AML-193 (cell line): ENCODE measurements at places on chromosomes 3 and 15.
A peak's percentile ranks its signal among the peaks of the same experiment; 100 is the strongest.

DNA sequence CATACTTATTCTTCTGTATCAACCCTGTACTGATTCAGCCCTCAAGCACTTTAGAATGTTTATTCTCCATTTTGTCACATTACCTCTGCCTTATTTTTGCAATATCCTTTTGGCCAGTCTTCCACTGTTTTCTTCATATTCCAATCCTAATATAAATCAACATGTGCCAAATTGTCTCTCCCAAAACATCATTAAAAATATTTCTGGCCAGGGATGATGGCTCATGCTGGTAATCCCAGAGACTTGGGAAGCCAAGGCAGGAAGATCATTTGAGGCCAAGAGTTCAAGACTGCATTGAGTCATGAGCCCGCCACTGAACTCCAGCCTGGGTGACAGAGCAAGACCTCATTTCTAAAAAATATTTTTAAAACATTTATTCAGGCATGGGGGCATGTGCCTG is 641.4 kb upstream of the CBLB start:
- DNase-seq = no peak

GRCh38 chr3:189981668-189982067 is 139.0 kb downstream of the P3H2 start:
- DNase-seq = no peak

DNA sequence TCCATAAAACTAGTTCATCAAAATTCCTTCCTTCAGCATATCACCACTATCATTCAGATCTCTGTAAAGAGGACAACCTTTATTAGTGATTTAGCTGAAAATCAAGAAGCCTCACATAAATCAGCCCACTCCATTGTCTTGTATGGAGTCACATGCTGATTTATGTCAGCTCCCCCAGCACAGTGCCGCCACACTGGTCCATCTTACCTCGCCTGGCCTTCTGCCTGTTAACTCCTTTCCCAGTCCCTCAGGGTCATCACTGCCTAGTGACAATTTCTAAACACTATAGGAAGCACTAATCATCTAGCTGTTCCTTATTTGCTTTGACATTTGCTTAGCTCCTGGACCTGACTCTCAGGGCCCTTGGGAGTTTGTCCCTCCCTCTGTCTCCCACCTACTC is 75.4 kb downstream of the PLCL2 start:
- no peak for DNase-seq

DNA sequence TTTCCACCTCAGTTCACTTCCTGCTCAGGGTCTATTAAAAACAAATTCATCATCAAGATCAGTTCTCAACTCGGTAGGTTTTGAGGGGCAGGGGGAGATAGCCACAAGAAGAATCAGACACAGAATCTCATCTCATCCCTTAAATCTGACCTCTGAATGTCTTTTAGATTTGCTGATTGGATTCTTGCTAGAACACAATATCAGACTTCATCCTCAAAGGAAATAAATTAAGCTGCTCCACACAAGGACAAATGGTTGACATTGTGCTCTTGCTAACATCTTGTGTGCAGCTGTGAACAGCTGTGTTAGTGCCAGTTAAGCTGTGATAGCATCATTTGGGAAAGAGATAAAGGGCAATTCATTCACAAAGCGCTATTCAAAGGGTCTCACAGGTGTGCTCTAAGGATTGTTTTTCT is 184.0 kb upstream of the ADAMTS9 start:
- DNase-seq = no peak

- DNase-seq = peak; percentile 31
Observed at GRCh38 chr3:188197388-188197847, 43.5 kb downstream of the LPP start.
